ENCODE measurements at places on chromosomes 6 and 20. TPM values are rescaled to one million over a fixed set of nuclear protein-coding genes. Genes with fewer than 3 reads are reported as not detected.

DNA sequence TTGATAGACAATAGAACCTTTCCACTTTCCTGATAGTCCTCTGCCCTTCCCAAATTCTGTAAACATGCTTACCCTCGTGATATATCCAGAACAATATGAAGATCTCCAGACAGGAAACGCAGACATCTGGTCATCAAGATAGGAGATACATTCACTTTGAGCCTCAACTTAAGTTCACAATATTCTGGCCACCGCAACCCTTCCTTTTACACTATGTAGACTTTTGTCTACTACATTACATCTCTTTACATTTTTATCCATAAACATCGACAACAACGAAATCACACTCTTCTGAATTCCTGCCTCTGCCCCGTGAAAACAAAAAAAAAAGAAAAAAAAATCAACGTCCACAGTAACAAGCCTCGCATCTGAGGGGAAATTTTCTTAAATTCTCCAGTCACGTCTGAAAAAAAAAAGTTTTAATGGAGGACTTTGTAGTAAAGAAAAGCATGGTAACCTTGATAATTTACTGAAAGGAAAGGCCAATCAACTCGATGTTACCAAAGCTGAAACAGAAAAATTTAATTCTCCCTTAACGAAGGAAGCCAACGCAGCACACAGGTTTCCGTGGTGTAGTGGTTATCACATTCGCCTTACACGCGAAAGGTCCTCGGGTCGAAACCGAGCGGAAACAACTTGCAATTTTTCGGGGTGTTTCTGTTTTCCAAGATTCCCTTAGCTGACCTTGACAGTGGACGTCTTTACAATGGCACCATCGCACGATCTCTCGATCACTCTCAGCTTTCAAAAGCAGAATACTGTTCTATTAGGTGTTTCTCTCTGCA is 21.8 kb downstream of the POM121L2 start:
- H3K4me3 ChIP-seq: no peak overlapping the region
- DNase-seq: no peak
- peaks cover 7% of the 10 kb centered on the region for H3K4me1 ChIP-seq

- no peak overlapping the region for H3K27ac ChIP-seq
- H3K4me1 ChIP-seq: no peaks in the 10 kb centered on the region
Observed at GRCh38 chr6:45599053-45599452, 221.3 kb upstream of the SUPT3H start.

- H3K36me3 ChIP-seq: no peaks in the 10 kb centered on the region
- DNase-seq: no peak
- H3K27ac ChIP-seq: no peak overlapping the region
- no peaks in the 10 kb centered on the region for H3K4me1 ChIP-seq
- no peaks in the 10 kb centered on the region for H3K27me3 ChIP-seq
Observed at GRCh38 chr6:109221543-109222195, 126.4 kb downstream of the CEP57L1 start.

GRCh38 chr6:157668009-157668401 is 155.0 kb upstream of the SNX9 start:
- no peaks in the 10 kb centered on the region for H3K36me3 ChIP-seq
- H3K27ac ChIP-seq: no peak overlapping the region
- H3K4me3 ChIP-seq: no peak overlapping the region
- H3K4me1 ChIP-seq: peaks cover 7% of the 10 kb centered on the region

DNA sequence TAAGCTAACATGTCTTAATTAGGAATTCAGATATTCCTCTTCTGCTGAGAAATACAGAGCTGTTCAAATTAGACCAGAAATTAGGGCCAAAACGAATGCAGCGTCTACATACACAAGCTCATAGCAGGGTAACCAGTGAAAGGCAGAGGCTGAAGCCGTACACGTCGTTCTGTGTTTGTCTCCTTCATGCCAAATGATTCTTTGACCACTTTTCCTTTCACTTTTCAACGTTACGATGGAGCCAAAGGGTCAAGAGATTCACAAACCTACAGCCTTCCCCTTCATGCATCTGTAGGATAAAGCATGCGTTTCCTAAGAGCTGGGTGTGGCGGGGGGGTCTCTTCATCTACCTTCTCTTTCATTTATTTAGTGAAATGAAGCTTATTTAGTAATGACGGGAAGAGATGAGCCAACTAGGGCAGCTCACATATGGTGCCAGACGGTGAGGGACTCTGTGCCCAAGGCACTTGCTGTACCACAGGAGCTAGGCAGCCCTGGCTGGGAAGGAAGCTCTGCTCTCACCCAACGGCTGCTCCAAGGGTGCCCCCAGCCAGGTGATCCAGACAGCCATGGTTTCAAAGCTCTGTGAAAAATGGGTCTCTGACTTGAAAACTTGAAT is 178.0 kb downstream of the ATXN1 start:
- H3K36me3 ChIP-seq: no peaks in the 10 kb centered on the region
- H3K4me1 ChIP-seq: no peaks in the 10 kb centered on the region
- no peak for DNase-seq
- no peak overlapping the region for H3K27ac ChIP-seq
- H3K4me3 ChIP-seq: no peak overlapping the region

DNA sequence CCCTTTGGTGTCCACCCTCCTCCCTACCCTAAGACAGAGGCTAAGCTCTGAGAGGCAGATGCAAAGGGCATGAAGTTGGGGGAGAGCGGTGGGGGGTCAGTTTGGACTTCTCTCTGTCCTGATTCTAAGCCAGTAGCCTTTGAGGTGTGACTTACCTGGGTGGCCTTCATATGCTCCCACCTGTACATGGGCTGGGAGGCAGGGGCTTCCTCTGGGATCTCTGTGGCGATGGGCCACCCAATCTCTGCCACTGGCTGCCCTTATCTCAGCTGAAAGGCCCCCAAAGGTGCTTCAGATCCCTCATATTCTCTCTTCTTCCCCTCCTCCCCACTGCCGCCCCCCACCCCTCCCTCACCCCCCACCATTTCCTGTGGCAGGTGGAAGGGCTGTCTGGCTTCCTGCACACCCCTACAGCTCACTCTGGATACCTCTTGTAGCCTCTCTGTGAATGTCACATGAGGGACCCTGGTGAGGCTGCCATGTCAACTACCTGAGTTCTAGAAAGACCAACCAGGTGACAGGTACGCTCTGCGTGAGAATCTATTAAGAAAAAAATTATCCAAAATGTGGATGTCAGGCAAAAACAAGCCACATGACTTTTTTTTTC is 34.0 kb downstream of the PNLDC1 start:
- H3K36me3 ChIP-seq: no peaks in the 10 kb centered on the region
- H3K4me3 ChIP-seq: no peak overlapping the region
- no peaks in the 10 kb centered on the region for H3K27me3 ChIP-seq
- no peak overlapping the region for H3K27ac ChIP-seq
- DNase-seq: no peak

DNA sequence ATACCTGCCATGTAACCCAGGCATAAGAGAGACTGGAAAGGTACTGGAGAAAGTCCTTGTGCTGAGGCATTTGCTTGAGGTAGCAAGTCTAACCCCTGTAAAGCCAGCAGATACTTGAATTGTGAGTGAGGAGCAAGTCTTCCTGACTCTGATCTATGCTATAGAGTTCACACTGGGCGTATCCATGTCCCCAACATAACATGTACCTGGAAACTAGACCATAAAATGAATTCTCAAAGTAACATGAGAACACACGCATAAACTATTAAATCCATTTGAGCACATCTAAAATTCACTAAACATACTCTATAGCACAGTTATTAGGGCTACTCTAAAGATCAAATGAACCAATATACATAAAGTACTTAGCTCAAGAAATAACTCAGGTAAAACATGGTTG is 2.0 kb downstream of the NHSL1 start:
- DNase-seq: no peak
- H3K4me3 ChIP-seq: no peak overlapping the region
- H3K4me1 ChIP-seq: peaks cover 3% of the 10 kb centered on the region

GRCh38 chr6:169646906-169647567 is 54.8 kb downstream of the WDR27 start:
- H3K27ac ChIP-seq: no peak overlapping the region
- H3K4me1 ChIP-seq: no peaks in the 10 kb centered on the region
- DNase-seq: no peak
- H3K4me3 ChIP-seq: no peak overlapping the region

GRCh38 chr6:149236589-149236988 is 80.9 kb upstream of the TAB2 start:
- DNase-seq: no peak
- peaks cover 6% of the 10 kb centered on the region for H3K4me1 ChIP-seq
- H3K36me3 ChIP-seq: no peaks in the 10 kb centered on the region
- H3K27ac ChIP-seq: no peak overlapping the region
- no peak overlapping the region for H3K4me3 ChIP-seq

The ATAT1 gene
- 5.9 TPM for total RNA-seq

GRCh38 chr6:104813552-104813951 is 46.2 kb downstream of the HACE1 start:
- no peak overlapping the region for H3K4me3 ChIP-seq
- no peak for DNase-seq
- H3K36me3 ChIP-seq: peaks cover 32% of the 10 kb centered on the region
- no peak overlapping the region for H3K27ac ChIP-seq

DNA sequence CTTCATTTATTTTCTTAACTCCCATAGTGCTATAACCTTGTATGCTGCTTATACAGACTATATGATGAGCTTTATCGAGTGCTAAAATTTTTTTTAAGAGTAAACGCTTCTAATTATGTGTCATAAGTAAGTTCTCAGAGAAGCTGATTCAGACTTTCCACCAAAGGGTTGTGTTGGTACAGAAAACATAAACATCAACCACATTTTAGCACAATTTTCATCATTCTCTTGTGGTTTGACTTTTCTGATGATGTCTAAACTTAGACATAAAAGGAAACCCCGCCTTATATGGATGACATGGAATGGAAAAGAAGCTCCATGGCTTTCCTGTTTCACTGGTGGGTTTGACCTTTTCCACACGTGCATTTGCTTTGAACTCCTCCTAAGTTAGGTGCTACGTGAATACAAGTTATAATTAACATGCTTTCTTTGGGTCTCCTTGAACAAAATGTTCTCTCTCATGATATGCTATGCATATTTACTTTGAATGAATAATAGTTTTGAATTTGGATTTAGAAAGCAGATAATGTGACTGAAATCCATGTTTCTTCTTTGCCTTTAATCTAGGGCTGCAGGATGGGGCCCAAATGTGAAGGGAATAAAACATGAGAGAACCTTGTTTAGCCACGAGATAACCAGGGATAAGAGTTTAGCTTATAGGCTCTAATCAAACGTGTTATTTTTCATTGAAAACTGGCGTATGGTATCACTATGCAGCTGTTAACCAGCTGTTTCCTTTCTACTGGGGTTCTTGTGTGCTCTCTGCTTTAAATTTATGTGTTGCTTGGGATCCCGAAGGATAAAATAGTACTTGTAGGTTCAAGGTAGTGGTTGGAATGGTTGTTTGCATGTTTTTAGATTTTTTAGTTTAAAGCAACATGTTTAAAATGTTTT is 127.1 kb upstream of the AHI1 start:
- H3K27me3 ChIP-seq: no peaks in the 10 kb centered on the region
- no peak for DNase-seq
- no peaks in the 10 kb centered on the region for H3K4me1 ChIP-seq
- no peaks in the 10 kb centered on the region for H3K36me3 ChIP-seq

The F13A1 gene
- 108 TPM for total RNA-seq

DNA sequence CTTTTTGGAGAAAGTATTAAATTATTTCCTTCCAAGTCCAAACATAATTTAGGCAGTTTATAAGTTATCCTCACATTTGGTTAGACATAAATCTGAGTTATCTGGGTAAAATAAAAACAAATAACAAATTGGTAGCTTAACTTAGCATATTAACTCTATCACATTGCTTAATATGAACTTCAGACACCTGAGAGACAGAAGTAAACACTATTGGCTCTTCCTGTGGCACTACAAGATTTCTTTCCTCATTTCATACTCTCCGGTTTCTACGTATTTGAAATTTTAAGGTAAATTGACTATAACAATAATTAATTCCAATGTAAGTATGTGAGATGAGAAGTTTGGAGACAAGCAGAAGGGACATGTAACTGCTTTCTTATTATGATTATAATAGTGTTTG is 106.8 kb downstream of the TRMT11 start:
- H3K4me3 ChIP-seq: no peak overlapping the region
- peaks cover 5% of the 10 kb centered on the region for H3K36me3 ChIP-seq

- no peak overlapping the region for H3K4me3 ChIP-seq
- peaks cover 4% of the 10 kb centered on the region for H3K27me3 ChIP-seq
- no peaks in the 10 kb centered on the region for H3K36me3 ChIP-seq
- no peak for DNase-seq
Observed at GRCh38 chr20:37911838-37912281, 8.9 kb downstream of the VSTM2L start.

DNA sequence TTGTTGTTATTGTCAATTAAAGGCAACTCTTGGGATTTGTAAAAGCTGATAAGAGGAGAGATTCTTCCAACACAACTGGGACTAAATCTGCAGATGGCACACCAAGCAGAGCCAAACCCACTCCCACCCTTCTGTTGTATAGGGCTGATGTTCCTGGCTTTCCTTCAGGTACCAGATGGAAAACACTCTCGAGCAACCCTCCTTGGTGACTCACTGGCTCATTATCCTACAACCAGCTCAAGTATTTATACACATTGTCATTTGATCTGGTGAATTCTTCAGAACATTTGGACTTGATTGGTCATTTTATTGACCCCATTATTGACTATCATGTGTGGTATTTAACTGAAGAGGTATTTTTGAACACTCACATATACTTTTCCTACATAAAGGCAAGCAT is 190.3 kb upstream of the PCSK2 start:
- H3K4me3 ChIP-seq: no peak overlapping the region
- H3K36me3 ChIP-seq: no peaks in the 10 kb centered on the region
- no peak overlapping the region for H3K27ac ChIP-seq

The NRN1 gene
- total RNA-seq: 69.0 TPM

The POU3F2 gene
- 3.5 TPM for total RNA-seq

The ZNF334 gene
- 5.1 TPM for total RNA-seq

- H3K27me3 ChIP-seq: no peaks in the 10 kb centered on the region
- no peak for DNase-seq
- H3K4me1 ChIP-seq: no peaks in the 10 kb centered on the region
Observed at GRCh38 chr6:31878726-31879125, at the start of gene SLC44A4. Gene SLC44A4 (minus strand): TSS chr6:31878997. CDS start chr6:31878980, 17 bp downstream.

GRCh38 chr20:23122796-23123655 is 36.9 kb upstream of the CD93 start:
- no peak for DNase-seq
- H3K36me3 ChIP-seq: no peaks in the 10 kb centered on the region
- no peak overlapping the region for H3K27ac ChIP-seq
- H3K4me1 ChIP-seq: no peaks in the 10 kb centered on the region
- no peak overlapping the region for H3K4me3 ChIP-seq
- no peaks in the 10 kb centered on the region for H3K27me3 ChIP-seq
